ENCODE measurements at places on chromosomes 6 and 20. TPM values are rescaled to one million over a fixed set of nuclear protein-coding genes. Genes with fewer than 3 reads are reported as not detected.
A peak's percentile ranks its signal among the peaks of the same experiment; 100 is the strongest.

CNR1 gene
- total RNA-seq = 5.6 TPM

EMILIN3 gene
- 4.1 TPM for total RNA-seq

COL19A1 gene
- 29.4 TPM for total RNA-seq

GRCh38 chr6:168908887-168909286, 344.8 kb downstream of the THBS2 start:
- DNase-seq = no peak

GRCh38 chr6:116543149-116543548, 2.3 kb downstream of the TRAPPC3L start:
- no peak for DNase-seq

- no peak for DNase-seq
These were observed 6.5 kb upstream of the BPIFB1 start for GRCh38 chr20:33276303-33277113.

DNA sequence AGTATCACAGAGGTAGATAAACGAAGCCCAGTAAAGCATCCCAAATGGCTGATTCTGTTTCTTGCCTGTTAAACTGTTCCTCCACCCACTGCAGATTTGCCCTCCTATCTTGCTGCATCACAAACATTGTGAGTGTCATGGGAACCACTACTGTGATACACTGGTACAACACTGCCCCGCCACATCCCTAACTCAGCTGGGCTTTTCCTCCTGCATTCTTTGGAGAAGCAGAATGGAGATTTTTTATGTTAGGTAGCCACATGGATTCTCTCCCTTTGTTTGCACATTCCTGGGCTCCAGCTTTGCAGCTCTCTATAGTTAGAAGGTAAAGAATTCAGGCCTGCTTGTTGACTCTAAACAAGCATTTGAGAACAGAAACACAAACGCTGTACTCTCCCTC, 234.1 kb downstream of the TMEM242 start:
- peak; percentile 26 for DNase-seq

GRCh38 chr6:70956451-70957283, at the start of gene B3GAT2:
Gene B3GAT2 (minus strand): TSS chr6:70957060. CDS start chr6:70956429, 631 bp downstream.
- DNase-seq = peak; percentile 15
